Kidney epithelial cell (primary cell): ENCODE measurements at places on chromosomes 6 and 20. TPM values are rescaled to one million over a fixed set of nuclear protein-coding genes. Genes with fewer than 3 reads are reported as not detected.

DNA sequence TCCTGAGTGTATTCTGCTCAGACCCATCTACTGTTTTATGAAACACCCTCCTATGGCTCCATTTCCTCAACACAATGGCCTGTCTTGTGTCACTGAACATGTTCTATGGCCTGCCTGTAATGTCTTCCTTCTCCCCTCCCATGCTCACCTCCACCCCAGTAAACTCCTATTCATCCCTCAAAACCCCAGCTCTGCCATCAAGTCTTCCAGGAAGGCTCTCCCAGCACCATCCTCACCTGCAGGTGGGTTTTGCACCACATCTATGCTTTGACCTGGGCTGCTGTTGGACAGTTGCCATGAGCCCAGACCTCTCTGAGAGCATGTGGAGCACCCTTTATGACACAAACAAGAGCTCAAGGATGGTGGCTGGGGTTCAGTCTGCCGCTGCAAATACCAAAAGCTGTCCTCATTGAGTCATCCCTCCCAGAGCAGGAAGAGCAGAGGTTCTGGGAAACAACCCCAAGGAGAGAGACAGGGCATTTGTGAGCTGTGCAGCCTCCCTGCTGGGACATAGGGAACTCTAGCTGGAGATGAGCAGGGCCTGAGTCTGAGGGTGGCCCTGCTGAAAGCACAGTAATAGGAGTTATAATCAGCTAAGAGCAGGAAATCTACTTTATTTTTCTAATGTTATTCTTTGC is 93.8 kb upstream of the CD93 start:
- DNase-seq = no peak

The DLL1 gene
- 3.8 and 4.2 TPM in 2 replicates for total RNA-seq

- DNase-seq = no peak
Observed at GRCh38 chr6:122714059-122714458, 65.5 kb upstream of the FABP7 start.

- DNase-seq = no peak
Observed at GRCh38 chr6:5469101-5469846, 208.0 kb downstream of the FARS2 start.

The MRAP2 gene
- total RNA-seq = not detected in 2 replicates

- DNase-seq = no peak
Observed at GRCh38 chr20:2755451-2756055, 44.9 kb downstream of the CPXM1 start.

DNA sequence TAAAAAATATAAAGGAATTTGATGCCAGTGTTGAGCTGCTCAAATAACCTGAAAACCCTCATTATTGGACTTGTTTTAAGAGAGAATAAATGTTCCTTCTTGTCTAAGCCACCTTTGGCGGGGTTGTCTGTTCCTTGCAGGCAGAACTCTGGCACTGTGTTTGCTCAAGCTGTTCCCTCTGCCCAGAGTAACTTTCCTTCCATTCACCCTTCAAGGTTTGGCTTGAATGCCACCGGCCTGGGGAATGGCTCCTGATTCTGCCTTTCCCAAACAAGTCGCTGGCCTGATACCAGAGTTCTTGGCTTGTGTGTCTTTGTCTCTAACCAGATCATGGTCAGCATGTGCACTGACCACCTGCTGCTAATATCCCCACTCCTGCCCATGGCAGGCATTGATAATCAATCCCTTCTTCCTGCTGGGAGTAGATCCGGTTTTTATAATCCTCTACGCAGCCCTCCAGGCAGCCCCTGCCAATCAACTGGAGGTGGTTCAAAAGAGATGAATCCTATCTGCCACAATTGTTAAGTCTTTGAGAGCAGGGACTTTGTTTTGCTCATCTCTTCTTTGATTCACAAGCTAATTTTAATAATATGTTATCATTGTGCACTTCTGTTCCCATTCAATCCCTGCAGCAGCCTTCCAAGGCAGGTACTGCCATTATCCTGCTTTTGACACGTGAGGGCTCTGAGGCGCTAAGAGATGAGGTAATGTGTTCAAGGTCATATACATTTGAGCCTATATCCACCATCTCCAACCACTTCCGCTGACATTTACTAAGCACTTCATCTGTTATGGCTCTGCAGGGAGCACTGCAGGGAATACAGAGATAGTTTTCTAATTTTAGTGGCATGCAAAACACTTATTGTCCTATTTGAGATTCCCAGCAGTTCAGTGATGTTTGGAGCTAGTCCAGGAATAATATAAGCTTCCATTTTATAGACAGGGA is 3.1 kb upstream of the CCM2L start:
- no peak for DNase-seq

The KHDC1 gene
- 2.9 and 3.3 TPM in 2 replicates for total RNA-seq

GRCh38 chr6:11121851-11122250 is 10.3 kb upstream of the ERVFRD-1 start:
- no peak for DNase-seq
